ENCODE measurements at places on chromosomes 6 and 20. TPM values are rescaled to one million over a fixed set of nuclear protein-coding genes. Genes with fewer than 3 reads are reported as not detected.

SHLD1 gene
- total RNA-seq: 10.5 TPM

KIF13A gene
- total RNA-seq: 36.8 TPM

GHRH gene
- not detected for total RNA-seq

ARMC2 gene
- total RNA-seq: 2.0 TPM

CDKAL1 gene
- 19.0 TPM for total RNA-seq

CMTR1 gene
- total RNA-seq: 147 TPM

MYMX gene
- total RNA-seq: not detected

MCHR2 gene
- total RNA-seq: not detected
